Regular cardiac myocyte (primary cell): ENCODE measurements at places on chromosomes 1 and 21. TPM values are rescaled to one million over a fixed set of nuclear protein-coding genes. Genes with fewer than 3 reads are reported as not detected.

Gene TMEM269
- under 0.01 TPM in 1 of 2 replicates, not detected in the other for total RNA-seq

Gene LRRC3
- total RNA-seq: 0.38 and 0.85 TPM in 2 replicates

Gene PCSK9
- 0.19 and 0.28 TPM in 2 replicates for total RNA-seq

Gene ABL2
- 44.9 and 47.6 TPM in 2 replicates for total RNA-seq

Gene FCAMR
- under 0.01 TPM in 1 of 2 replicates, not detected in the other for total RNA-seq
